DMS79 (cell line): ENCODE measurements at places on chromosomes 2 and 18.

DNA sequence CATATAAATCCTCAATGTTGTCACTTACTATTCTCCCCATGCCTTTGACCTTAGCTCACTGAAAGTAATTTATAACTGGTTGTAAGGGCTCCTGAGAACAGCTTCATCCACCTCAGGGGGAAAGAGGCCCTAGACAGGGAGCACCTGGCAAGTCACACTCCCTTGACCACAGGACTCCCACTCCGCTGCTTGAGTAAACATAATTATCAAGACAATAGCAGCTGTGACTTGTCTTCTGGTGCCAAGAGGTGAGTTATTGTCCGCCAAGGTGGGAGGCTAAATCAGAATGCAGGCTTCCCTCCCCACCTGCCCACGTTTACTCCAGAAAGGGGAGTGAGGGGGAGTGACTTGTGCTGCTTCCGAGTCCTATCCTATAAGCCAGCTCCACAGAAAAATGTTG is 230.6 kb upstream of the LRATD1 start:
- peak; percentile 95 for DNase-seq

GRCh38 chr2:7375901-7376300 is 458.7 kb downstream of the RNF144A start:
- no peak for DNase-seq

DNA sequence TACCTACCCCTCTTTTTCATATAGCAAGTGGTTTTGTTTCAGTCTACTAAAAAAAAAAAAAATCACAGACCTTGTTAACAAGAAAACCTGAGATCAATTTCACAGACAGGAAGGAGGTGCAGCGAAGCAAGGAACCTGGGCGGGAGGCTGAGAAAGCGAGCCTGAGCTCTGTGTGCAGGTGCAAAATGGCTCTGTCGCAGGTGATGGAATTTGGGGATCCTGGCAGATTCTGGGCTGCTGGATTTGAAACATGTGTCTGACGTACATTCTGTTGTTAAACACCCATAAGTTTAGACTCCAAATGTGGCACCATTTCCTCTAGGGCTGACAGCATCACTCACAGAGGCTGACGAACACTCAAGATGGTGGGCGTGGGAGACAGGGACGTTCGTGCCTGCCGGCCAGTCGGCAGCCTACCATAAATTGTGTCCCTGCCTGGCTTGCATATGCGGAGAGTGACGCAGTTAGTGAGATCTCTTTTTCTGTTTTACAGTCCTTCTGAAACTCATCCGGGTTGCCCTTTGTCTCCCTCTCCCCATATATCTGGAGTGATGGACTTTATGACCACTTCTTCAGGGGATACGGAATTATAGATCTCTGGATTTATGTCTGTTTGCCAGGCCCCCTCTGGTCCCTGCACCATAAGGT is 8.8 kb upstream of the DDX1 start:
- no peak for DNase-seq

GRCh38 chr2:64625299-64626145 is 28.2 kb downstream of the SERTAD2 start:
- DNase-seq = no peak

GRCh38 chr2:159459279-159459678 is 157.1 kb downstream of the BAZ2B start:
- DNase-seq = no peak

DNA sequence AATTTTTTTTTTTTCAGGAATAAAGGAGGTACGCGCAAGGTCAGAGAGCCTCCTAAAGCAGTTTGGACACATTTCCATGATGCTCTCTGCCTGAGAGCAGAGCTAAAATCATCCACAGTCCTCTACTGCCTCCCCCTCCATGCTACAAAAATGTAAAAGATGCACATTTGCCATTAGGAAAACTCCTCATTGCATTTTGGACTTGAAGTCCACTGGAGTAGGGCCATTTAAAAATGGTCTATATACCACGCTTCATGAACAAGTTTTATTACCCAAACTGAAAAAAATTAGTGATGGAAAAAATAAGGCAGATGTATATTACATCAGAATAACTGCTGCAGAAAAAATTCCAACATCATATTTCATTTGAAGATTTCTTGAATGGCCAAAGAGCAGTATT is 256.0 kb downstream of the AFF3 start:
- DNase-seq = no peak

- DNase-seq = no peak
Observed at GRCh38 chr2:101962309-101962708, 29.5 kb upstream of the IL1R2 start.

DNA sequence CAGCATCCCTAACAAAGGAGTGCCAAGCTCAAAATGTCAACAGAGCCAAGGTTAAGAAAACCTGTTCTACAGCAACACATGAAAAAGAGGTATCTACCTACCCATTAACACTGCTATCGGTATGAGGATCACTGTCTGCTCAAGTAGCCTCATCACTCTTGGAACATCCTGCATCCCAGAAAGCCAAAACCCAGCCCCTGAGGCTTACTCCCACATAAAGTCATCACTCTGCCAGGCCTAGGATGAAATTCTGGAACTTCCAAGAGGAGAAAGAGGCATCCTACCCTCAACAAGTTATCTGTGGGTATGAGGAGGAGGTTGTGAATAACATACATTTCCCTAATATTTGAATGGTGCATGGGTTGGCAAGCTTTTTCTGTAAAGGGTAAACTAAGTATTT is 25.5 kb downstream of the CDH2 start:
- no peak for DNase-seq

GRCh38 chr2:145530653-145531052 is 1010.7 kb upstream of the ZEB2 start:
- no peak for DNase-seq

DNA sequence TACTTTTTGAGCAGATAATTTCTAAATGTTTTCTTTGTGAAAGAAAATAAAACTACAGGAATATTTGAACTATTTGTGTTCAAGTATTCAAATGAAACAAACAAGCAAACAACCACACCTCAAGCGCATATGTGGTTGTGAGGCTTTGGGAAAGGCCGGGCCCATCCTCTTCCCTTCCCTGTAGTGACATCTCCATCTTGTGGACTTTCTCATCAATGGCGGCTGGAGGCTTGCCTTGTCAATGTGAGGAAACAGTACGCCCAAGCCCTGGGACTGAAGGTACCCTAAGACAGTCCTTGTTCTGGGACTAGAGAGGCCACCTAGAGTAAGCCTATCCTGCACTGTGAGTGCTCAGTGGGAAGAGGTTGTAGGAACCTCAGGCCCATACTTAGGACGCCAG is 166.8 kb downstream of the TPGS2 start:
- no peak for DNase-seq

DNA sequence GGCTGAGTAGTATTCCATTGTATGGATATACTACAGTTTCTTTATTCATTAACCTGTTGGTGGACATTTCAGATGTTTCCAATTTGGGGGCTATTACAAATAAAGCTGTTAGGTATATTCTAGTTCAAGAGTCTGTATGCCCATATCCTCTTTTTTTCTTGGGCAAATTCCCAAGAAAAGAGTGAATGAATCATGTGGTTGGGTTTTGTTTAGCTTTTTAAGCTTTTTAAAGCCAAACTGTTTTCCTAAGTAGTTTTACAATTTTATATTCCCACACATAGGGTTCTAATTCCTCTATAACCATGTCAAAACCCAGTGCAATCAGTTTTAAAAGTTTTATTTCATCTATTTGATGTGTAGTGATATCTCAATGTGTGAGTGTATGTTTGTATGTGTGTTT is 44.9 kb upstream of the BAZ2B start:
- DNase-seq = no peak

DNA sequence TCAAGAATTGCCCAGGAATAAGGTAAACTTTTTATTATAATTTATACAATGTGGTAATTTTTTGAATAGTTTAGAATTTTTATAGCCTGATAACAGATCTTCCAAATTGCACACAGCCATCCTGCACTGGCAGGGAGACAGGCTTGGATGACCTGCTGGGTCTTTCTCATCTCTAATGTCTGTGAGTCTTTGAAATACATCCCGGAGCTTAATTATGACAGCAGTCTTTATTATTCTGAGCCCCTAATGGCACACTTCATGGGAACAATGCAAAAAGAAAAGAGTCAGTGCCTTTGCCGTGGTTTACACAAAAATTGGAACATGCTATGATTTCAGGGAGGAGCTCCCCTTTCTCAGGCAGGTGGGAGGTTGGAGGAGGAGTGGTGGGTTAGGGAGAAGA is 71.0 kb downstream of the TMEM182 start:
- DNase-seq = no peak

- no peak for DNase-seq
Observed at GRCh38 chr2:200728630-200729029, 83.1 kb upstream of the BZW1 start.

GRCh38 chr2:217960351-217960750 is 42.4 kb downstream of the TNS1 start:
- no peak for DNase-seq

- no peak for DNase-seq
Observed at GRCh38 chr18:78778651-78779050, 201.0 kb upstream of the SALL3 start.

- no peak for DNase-seq
Observed at GRCh38 chr2:98395977-98396376, 48.7 kb upstream of the INPP4A start.

DNA sequence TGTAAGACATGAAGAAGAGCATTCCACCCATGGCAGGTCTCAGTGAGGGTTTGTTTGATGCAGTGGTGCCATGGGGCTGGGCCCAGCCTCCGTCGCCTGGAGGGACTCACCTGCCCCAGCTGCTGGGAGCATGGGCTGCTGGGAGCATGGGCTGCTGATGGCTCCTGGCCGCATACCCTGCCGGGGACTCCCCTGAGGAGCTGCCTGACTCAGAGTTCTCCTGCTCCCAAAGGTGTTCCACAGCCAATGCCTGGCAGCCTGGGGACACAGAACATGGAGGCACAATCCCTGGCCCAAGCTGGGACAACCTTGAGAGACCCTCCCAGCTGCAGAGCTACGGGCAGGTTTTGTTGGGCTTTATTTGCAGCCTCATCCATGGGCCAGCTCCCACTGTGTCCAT is 108.4 kb downstream of the COPS8 start:
- DNase-seq = no peak

DNA sequence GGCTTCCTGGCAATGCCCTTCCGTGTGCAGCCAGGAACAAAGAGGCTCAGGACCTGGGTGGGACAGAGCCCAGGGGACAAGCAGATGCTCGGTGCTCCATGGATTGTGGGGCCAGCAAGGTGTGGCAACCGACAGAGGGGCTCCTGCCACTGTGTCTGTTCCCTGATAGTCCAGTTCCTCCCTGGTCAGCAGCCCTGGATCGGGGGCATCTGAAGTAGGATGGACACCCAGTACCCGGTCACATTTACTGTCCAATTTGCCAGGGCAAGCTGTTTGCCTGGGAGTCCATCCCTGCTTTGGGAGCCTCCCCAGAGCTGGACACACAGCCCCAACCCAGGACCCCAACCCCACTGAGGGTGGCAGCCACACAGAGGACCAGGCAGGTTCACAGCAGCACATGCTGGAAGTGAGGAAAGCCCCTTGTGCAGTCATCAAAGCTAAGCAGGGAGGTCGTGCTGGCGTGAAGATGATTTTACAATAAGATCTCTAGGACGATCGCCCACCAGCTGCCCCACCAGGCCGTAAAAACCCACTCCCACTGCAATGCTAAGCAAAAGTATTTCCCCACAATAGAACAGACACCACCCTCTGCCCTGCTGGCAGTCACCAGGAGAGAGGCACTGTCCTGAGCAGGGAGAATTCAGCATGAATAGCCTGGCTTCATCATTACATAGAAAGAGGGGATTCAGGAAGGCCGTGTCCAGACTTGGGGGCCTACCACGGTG is 141.7 kb downstream of the NDUFA10 start:
- no peak for DNase-seq

GRCh38 chr18:11789716-11790510 is 61.3 kb upstream of the CHMP1B start:
- DNase-seq = no peak

DNA sequence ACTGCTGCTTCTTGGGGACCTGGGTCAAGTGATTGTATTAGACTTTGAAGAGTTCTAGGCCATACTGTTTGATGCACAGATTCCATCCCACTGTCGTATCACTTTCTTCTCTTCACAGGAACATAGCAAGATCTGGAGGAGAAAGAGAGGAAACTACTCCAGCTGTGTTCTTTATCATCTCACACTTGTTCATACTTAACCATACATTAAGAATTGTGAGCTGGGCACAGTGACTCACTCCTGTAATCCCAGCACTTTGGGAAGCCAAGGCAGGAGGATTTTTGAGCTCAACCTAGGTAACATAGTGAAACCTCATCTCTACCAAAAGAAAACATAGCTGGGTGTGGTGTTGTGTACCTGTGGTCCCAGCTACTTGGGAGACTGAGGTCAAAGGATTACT is 111.7 kb downstream of the PARD3B start:
- no peak for DNase-seq

DNA sequence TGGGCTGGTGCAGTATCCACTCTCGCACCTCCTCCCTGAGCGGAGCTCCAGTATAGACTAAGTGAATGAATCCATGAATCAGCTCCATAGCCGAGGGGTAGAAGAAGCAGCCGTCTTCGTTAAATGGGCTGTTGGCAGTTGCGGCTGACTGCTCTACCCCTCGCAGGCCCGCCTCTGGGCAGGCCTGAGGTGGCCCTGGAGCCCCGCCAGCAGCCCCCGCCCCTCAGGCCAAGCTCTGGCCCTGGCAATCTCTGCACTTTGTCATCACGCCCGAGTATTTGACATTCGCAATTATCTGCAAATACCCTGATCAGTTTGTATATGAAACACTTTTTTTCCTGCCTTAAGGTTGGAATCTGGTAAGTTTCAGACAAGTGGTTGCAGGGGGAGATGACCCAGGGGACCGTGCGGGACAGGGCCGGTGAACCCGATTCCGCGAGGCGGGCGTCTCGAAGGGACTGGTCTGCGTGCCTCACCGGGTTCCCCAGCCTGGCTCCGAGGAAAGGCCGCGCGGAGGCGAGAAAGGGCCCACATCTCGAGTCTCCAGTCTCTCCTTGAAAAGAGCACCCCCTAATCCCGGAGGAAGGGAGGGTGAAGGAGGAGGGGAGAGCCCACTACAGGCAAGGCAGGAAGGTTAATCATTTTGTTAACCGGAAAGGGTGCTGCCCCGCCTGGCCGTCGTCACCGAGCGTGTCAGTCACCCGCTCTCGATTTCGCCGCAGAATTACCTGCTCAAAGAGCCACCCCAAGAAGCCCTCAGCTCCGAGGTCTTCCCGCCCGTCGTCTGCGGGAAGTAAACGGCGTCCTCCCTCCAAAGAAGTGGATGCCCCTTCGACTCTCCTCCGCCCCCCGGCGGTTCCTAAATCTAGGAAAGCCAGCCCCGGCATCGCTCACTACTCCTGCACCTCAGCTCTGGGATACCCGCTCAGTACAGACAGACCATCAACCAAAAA is 11.1 kb upstream of the SATB2 start:
- no peak for DNase-seq

GRCh38 chr2:156797832-156798231 is 361.7 kb downstream of the GPD2 start:
- no peak for DNase-seq

GRCh38 chr2:158042245-158042644 is 59.4 kb upstream of the UPP2 start:
- no peak for DNase-seq

DNA sequence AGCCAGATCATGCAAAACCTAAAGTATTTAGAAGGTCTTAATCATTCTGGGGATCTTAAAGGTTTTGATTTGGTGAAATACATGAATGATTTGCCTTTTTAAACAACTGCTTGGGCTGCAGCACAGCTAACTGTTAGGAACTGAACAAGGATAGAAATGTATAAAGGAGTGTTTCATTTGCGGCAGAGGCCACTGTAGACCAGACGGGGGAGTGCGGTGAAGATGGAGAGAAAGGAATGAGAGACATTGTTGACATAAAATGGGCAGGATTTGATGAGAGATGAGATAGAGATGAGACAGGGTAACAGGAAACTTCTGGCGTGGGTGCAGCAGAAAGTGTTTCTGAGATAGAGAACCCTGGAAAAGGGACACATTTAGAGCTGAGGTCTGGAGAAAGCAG is 308.1 kb downstream of the TMX3 start:
- no peak for DNase-seq
